ENCODE measurements at places on chromosomes 2 and 18. TPM values are rescaled to one million over a fixed set of nuclear protein-coding genes. Genes with fewer than 3 reads are reported as not detected.

Gene RAPGEF4
- total RNA-seq, result 0.50 TPM

Gene COL4A4
- total RNA-seq, result not detected

Gene REG1A
- not detected for total RNA-seq

DNA sequence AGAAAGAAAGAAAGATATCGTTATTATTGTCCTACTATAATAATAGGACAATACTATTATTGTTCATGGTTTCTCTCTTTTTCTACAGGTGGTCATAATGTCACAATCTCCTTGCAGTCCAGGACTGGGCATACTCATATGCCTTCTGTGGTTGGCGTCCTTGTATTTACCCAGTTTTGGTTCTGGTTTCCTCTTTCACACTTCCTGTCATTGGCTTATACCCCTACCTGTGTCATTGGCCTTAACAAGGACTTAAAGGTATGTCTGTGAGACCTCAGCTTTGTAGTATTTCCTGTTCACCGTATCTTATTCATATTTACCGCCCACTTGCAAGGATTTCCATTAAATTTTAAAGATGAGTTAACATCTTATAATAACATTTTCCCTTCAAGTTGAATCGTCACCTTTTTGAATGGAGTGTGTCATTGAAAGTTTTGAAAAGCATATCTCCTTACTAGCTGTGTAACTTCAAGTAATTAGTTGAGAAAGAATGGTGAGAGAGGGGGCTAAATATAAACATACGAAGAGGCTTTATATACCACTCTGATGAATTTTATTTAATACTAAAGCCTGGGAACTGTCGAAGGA lies 36.5 kb upstream of the HTR2B start:
- no peak for DNase-seq

GRCh38 chr2:215811003-215811402 lies 202.3 kb downstream of the MREG start:
- no peak for DNase-seq

Gene SP9
- total RNA-seq, result not detected

- no peak for DNase-seq
Measured at GRCh38 chr18:56296381-56296780, 342.0 kb downstream of the TXNL1 start.

Gene TEKT4
- total RNA-seq, result not detected

Gene HTR2B
- total RNA-seq, result 0.11 TPM

Gene MYCN
- 0.28 TPM for total RNA-seq

DNA sequence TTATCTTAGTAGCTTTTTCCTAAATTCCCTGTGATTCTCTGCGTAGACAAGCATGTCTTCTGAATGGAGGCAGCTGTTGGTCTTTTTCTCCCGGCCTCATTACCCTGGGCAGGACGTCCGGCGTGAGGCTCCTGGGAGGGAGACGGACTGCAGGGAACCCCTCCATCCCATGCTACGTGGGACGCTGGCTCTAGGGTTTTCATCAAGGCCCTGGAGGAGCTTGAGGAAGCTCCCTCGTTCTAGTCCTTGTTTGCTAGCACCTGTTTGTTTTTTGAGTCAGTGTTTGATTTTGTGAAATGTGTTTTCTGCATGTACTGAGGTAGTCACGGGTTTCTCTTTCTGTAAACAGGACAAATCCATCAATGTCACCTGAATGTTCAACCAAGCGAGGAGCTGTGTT lies 99.3 kb upstream of the TMEM18 start:
- no peak for DNase-seq

DNA sequence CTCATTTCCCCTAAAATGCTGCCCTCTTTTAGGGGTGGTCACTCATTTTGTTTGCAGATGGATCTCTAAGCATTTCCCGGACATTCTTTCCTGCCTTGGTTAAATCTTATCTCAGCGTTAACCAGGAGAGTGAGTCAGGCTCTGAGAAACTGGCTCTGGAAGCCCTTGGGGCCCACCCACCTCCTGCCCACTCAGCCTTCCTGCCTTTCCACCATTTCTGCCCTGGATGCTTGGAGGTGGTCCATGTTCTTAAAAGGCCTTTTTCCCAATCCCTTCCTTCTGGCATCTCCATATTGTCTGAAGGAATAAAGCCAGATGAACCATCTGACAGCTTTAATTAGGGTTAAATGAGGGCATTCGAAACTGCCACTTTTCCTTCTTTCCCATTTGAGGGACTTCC lies 9.5 kb downstream of the HK2 start:
- no peak for DNase-seq

All from activated CD4-positive, alpha-beta T cell treated with anti-CD3 and anti-CD28 coated beads for 36 hours (primary cell).